IPS-NIHi11 (cell line): ENCODE measurements at places on chromosomes 2 and 18.

DNA sequence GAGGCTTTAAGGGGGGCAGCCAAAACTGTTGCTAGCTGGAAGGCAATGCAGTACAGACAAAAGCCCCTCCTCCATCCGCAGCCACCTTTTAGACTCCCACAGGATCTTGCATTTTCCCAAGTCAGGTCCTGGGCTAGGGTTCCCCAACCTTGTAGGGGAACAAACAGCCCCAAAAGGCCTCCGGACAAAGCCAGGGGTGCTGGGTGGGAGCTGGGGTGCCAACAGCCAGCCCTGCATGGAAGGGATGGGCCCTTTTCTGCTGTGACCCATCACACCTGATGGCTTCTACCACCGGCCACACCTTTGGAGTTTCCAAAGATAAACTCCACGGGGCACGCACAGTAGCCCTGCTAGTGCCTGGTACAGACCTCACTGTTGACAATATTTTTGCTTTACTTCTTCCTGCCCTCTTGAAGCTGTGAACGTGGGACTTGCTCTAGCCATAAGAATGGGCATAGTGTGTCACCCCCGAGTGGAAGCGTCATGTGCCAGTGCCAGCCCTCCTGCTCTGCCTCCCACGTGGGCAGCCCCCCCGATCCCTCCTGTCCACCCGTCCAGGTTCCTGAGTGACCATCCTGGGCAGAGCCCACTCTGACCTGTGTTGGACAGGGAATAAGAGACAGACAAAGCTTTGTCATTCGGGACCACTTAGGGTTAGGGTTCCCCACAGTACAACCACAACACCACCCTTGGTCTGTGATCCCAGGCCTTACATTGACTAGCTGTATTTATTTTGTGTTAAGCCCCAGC is 18.8 kb downstream of the TUBB6 start:
- DNase-seq, result no peak

- no peak for DNase-seq
Measured at GRCh38 chr18:47981830-47982229, 51.4 kb upstream of the SMAD2 start.

DNA sequence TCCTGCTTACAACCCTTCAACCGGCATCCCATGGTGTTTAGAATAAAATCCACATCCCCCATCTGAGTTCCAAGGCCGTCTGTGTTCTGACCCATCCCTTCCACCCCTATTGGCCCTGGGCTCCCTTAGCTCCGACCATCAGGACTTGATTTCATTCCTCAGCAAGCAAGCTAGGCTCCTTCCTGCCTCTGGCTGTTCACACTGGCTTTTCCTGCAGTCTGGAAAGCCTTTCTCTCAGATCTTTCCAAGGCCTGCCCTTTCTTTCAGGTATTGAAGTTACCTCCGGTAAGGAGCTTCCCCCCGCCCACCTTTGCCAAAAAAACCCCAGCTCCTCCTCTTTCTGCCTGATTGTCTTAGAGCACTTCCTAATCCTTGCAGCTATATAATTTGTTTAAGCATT is 86.8 kb downstream of the CLIP4 start:
- DNase-seq, result peak; percentile 43

GRCh38 chr2:66667301-66667700 is 232.4 kb downstream of the MEIS1 start:
- DNase-seq, result no peak

DNA sequence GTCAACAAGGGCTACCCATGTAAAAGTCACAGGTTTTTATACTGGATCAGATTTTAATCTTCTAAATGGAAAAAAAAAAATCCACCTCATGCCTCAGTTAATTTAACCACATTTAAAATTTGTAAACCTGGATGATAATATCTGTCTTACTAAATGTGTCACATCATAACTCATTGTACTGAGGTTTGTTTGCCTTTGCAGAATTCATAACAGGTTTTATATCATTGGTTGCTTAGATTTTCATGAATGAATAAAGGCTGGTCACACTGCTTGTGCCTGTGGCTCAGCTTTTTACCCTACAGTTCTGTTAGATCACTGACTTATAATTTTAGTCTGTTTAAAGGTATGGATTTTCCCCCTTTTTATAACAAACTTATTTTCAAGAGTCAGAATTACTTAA is 48.9 kb downstream of the PSMD14 start:
- no peak for DNase-seq

GRCh38 chr18:26911840-26912239 is 46.3 kb upstream of the AQP4 start:
- DNase-seq, result no peak

DNA sequence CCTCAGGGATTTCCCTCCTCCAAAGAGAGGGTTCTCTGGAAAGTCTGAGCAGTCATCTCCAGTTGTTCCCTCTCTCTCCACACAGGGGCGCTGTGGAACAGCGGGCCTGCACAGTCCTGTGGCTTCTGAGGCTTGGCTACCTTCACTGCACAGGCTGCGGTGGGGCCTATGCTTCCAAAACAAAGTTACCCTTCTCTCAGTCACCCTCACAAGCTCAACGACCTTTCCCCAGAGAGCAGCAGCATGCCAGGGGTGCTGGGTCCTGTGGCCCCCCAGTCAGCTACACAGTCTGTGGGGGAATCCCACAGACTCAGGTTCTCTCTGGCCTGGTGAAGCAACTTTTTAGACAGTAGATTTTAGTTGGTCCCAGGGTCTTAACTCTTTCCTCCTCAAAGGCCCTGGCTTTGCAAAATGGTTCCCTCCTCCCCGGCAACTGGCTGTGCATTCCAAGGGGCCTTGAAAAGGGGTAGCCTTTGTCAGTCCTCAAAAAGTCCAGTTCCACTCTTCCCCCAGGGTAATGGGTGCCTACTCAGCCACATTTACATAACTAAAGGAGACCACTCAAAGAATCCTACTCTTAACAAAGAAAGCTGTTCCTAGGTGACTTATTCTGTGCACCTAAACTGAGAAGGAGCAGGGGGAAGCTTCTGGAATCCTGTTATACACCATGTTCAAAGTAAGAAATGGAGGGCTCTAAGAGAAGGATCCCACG is 14.9 kb downstream of the B3GNT7 start:
- peak; percentile 45 for DNase-seq

DNA sequence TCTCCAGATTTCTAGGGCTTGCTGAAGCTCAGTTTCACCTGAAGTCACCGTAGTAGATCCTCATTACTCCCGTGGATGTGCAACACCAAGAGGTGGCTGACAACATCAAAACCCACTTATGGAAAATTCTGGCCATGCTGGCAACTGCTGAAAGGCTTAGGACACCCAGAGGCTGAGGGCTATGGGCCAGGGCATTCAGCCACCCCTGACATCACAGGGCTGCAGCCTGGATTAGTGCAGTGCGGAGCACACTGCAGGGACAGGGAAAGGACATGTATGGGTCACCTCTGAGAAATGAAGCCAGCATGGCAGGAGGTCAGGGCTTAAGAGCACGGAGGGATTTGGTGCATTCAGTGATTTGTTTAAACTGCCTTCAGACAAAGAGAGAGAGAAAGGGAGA is 300.6 kb downstream of the TDRD15 start:
- no peak for DNase-seq

DNA sequence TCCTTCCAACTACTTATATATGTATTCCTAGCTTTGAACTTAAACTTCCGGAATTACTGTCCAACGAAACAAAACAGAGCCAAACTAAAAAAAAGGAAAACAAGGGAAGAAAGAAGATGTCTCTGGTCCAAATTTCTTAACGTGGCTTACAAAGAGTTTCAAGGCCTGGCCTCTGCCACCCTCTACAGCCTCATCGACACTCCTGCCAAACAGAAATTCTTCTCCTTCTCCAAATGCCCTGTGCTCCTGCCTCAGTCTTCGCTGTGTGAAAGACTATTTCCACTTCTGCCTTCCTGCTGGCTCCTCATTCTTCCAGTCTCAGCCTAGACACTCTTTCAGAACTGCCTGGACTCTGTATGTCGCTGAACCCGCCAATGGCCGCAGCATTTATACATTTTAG is 249.2 kb downstream of the TXNL1 start:
- no peak for DNase-seq

DNA sequence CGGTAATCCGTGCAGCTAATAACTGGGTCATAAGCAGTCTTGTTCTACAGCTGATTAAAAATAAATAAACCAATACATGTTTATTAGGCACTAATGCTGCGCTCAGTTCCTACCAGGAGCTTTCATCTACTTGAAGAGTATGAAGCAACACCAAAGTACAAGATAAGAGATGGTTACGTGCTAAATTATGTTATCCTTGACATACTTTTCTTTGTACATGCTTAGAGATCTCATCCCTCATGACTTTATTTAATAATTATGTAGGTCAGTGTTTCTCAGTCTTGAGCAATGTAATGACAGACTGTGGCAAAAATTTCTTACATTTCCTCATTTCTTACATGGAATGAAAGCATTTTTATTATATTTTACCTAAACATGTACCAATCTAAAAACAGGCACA is 54.6 kb upstream of the COBLL1 start:
- no peak for DNase-seq

GRCh38 chr2:181312515-181312927 is 144.7 kb upstream of the ITGA4 start:
- DNase-seq, result no peak

DNA sequence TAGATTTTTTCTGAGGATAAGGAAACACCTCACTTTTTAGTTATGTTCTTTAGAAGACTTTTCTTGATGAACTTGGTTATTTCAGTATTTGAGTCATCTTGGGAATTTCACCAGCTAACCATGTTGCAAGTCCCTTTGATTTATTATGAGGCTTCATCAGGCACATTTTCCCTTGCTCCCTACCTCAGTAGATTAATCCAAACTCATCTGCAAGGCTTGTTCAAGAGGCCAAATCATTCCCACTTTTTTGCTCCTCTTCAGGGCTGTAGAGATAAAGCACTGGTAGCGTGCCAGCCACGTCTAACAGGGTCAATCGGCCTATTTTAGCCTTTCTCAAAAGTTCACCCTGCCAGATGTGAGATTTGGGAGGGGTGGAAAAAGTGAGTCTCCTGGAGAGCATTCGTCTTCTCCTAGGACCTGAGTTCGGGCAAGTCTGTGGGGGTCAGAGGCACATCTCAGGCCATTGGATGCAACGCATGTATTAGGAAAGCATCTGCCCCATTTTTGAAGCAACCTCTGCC is 120.3 kb downstream of the RDH14 start:
- DNase-seq, result no peak

GRCh38 chr2:212766921-212767320 is 228.3 kb upstream of the ERBB4 start:
- DNase-seq, result no peak

GRCh38 chr2:42196403-42197267 is 27.5 kb downstream of the EML4 start:
- DNase-seq, result peak; percentile 48

GRCh38 chr2:120819720-120820210 is 84.1 kb downstream of the GLI2 start:
- no peak for DNase-seq

GRCh38 chr2:40844353-40845277 is 392.7 kb upstream of the SLC8A1 start:
- peak; percentile 28 for DNase-seq

- no peak for DNase-seq
Measured at GRCh38 chr2:234542742-234543141, 45.9 kb upstream of the ARL4C start.

DNA sequence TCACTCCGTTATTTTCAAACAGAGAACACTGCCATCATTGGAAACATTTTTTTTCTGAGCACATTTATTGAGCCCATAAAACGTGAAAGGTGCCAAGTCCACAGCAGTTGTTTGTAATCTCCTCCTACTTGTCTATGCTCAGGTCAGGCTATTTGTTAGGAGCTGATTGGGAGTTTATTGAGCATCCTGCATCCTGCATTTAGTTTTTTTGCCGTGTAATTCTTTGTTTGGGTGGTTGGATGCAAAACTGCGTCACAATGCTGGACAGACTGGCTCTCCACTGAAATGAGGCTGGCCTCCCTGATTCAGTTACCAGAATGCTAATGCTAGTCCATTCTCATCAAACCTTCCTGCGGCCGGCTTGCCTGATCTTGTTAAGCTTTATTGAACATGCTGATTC is 71.4 kb downstream of the RAPGEF4 start:
- DNase-seq, result no peak

DNA sequence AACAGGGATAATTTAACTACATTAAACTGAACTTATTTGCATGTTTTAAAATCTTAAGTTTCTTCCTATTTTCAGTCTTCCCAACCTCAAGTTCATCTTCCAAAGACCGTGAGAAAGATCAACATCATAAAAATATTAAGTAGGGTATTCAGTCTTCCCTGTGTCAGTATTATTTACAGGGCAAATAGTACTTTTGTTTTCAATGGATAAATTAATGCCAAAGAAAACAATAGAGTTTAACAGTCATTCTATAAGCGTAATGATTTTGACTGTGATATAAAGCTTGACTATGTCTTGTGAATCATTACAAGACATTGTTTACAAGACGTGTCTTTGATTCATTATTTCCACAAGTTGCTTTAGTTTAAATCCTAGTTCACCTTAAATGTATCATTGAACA is 48.0 kb upstream of the NRXN1 start:
- DNase-seq, result no peak

- DNase-seq, result no peak
Measured at GRCh38 chr18:35662293-35663062, 80.9 kb downstream of the GALNT1 start.

DNA sequence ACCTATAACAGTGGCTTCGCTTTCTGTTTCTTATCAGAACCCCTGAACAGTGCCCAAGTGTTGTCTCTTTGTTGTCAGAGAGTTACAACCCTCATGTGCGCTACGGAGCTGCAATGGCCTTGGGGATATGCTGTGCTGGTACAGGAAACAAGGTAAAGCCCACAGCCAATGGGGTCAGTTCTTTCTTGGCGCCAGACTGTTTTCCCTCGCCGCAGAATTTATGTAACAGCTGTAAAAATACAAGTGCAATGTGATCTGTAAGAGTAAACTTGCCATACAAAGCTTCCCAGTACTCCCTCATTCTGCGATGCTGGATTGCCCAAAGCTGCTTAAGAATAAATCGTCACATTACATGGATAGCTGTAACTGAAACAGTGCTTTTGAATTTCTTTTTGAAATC is 13.9 kb upstream of the HTR2B start:
- DNase-seq, result no peak

- no peak for DNase-seq
Measured at GRCh38 chr2:118989481-118989880, 47.5 kb downstream of the MARCO start.

GRCh38 chr2:23622966-23623675 is 238.1 kb downstream of the KLHL29 start:
- DNase-seq, result no peak

DNA sequence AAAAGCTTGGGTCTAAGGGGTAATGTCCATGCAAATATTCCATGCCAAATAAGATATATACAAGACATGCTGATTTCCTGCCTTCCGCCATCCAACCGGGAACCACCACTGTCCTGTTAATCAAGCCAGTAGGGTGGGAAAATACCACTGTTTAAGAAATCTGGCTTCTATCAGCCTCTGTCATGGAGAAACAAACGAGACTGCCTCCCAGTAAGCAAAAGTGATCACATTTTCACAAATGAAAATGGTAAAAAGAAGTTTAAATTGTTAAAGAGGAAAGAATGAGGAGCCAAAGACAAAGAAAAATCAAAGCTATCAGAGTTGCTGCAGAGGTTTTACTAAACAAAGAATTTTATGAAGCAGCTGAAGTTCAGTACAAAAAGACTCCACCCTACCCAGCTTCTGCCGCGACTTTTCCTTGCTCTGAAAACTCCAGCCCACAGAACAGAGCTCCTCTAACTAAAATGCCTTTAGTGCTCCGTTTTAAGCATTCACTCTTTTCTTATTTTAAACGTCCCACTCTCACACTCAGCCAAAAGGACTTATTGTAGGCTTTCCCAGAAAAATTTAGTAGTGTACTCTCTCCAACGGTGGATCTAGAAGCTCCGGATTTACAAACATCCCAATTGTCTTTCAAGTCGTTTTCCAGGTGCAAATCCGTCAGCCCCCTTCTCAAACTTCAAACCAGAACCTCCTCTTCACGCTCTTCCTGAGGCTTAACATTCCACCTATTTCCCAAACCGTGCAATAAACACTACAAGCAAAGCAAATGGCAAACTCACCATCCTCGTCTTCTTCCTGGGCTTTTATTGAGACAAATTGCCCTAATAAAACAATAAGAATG is 613 bp downstream of the COL5A2 start:
- peak; percentile 38 for DNase-seq
